Stimulated activated CD8-positive, alpha-beta memory T cell treated with anti-CD3 and anti-CD28 coated beads, Interleukin-7, amount 100 ng/mL, for 1 hour (primary cell): ENCODE measurements at places on chromosomes 4 and X.

DNA sequence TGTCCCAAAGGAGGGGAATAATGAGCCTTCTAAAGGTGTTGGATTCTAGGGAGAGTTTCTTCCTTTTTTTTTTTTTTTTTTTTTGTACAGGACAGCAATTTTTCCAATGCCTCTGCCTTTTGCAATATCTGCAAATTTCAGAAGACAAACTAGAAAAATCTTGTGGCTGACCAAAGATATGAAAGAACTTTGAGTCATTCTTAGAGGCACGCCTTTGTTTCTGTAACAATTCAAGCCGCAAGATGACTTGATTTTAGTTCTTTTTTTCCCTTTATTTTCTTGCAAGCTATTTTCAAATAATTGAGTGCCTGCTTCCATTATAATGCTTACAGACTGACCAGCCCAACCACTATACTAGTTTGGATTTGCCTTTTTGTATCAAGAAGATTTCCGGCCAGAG, 47.6 kb upstream of the UXT start:
- no peak for DNase-seq

GRCh38 chr4:184189966-184190365, 27.7 kb downstream of the ENPP6 start:
- DNase-seq = no peak

GRCh38 chr4:173254646-173255045, 79.5 kb downstream of the HMGB2 start:
- no peak for DNase-seq

GRCh38 chr4:89914609-89915550, 20.2 kb downstream of the MMRN1 start:
- no peak for DNase-seq

DNA sequence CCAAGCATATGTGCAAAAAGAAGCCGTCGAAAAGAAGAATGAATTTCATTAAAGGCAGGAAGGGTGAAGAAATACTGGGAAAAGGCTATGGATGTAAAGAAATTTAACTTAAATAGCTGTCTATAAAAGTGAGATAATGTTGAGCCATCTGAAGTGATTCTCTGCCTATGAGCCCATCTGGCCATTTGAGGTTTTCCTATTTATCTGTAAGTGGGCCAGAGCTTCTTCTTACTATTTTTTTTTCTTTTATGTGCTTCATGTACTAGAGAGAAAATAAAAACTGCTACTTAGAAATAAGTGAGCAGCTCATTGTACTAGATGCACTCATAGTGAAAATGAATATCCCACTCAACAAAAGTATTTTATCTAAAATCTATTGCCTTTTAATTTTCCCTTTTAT, 725.7 kb downstream of the FSTL5 start:
- DNase-seq = no peak

GRCh38 chrX:40439625-40440532, 140.9 kb upstream of the ATP6AP2 start:
- no peak for DNase-seq

GRCh38 chr4:3075652-3075981, 1.1 kb downstream of the HTT start:
- DNase-seq = no peak

DNA sequence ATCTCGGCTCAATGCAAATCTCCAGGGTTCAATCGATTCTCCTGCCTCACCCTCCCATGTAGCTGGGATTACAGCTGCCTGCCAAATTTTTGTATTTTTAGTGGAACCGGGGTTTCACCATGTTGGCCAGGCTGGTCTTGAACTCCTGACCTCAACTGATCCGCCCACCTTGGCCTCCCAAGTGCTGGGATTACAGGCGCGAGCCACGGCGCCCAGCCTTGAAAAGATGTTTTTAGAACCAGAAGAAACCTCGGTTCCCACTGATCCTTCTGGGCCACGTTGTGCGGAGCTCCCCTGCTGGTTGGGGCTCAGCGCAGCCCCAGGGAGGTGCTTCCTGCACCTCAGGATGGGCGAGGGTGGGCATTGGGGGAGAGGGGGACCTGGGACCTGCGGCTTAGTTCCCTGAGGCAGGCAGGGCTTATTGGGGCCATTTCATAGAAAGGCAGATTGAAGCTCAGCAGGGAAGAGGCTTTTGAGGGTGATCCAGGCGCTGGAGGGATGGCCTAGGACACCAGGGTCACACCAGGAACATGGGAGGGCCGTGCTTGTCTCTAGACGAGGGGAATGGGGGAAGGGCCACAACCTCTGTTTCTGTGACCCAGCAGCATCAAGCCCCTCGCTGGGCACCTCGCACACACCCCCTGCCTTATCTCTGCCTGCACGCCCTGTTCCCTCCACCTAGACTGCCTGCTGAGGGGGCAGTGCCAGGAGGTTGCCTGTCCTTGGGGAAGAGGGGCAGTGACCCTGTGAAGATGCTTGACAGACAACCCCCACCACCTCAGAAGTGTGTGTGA, 6.3 kb upstream of the ADD1 start:
- no peak for DNase-seq

DNA sequence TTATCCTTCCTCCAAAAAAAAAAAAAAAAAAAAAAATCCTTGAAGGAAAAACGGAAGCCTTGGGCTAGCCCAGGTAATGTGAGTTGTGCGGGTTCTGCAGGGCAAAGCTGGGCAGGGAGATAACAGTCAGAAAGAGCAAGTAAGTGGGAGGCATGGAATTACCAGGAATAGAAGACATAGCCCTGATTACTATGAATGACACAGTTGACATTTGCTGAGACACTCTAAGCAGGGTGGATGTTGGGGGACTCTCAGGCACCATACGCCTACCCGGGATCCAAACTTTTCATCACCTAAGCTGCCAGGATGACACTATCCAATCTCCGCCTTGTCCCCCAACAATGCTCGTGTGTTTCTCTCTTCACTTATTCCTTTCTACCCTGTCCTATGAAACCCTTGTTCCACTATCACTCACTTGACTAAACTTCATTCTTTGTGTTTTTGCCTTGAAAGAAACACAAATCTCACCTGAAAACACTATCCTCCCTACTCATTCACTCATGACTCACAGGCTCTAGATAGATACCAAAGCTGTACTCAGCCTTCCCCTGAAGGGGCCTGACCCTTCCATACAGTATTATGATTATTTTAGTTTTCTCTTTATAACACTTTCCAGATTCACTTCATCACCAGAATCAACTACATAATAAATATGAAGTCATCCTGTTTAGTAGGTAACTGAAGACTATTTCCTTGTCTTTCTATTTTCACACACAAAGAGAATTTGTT, 158.4 kb downstream of the INPP4B start:
- DNase-seq = no peak

- DNase-seq = no peak
These were observed 49.7 kb upstream of the ANKRD17 start for GRCh38 chr4:73308286-73308685.

DNA sequence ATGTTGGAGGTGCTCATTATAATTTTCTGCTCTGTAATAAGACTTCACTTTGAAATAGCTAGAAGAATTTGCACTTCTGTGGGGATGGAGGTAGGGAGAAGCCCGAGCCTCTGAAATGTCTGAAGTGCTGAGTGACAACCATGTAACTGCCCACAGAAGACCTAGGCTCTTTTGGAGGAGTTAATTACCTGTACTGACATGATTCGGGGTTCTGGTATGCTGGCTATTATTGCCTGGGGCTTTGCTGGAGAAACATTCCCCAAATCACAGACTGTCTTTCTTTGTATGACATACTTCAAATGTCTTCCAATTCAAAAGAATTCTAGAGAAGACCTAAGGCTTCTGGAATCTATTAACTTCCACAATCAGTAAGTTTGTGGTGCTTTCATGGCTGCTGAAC, 211.2 kb upstream of the POF1B start:
- no peak for DNase-seq

- DNase-seq = no peak
These were observed 15.0 kb downstream of the UVSSA start for GRCh38 chr4:1362046-1362445.

DNA sequence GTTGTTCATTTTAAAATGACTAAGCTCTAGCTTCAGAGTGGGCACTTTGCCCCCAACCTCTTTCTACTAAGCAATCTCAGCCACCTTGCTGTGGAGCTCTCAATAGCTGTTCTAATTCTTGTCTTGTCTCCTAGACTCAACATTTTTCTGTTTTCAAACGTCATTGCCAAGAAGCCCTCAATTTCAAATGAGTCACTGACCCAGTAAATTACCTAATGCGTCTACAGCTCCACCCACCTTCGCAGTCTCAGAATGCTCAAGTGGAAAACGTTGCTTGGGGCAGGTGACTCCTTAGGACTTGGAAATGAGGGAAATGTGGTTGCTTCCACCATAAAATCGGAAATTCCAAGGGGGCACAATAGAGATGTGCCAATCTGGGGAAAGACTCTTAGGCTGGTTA, 59.0 kb downstream of the ING2 start:
- no peak for DNase-seq

DNA sequence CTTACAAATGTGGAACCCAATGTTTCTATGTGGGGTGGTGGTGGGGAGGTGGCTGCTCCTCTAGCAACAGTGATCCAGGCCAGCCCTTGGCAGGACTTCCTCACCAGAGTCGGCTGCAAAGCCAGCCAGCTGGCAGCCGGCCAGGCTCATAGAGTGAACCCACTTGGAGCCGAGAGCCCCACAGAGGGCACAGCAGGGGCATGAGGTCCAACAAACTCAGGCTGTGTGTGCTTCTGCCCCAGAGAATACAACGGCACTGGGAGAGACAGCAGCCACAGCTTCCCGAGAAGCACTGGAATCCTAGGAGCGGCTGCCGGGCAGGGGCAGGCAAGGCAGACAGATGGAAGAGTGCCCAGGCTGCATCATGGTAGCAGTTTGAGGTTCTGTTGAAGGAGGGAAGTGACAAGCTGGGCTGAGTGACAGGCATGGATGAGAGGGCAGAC, 23.5 kb upstream of the SOWAHD start:
- no peak for DNase-seq

GRCh38 chr4:122624205-122624604, 3.3 kb upstream of the IL21 start:
- no peak for DNase-seq

DNA sequence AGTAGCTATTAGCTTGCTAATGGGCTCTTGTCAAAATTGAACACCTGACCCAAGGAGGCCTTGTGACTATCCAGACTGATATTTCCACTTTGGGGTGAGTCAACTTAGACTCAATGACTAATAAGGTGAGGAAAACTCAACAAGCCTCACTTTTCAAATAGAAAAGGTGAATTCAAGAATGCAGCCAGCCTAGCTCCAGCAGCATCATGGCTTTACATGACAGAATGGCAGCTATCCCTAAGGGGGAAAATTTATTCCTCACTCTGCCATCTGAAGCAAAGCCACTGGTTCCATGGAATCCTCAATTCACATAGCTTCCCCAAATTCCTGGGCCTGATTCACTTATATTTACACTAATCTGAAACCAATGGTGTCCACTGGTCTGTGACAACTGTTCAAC, 29.1 kb upstream of the RAB9B start:
- DNase-seq = no peak

DNA sequence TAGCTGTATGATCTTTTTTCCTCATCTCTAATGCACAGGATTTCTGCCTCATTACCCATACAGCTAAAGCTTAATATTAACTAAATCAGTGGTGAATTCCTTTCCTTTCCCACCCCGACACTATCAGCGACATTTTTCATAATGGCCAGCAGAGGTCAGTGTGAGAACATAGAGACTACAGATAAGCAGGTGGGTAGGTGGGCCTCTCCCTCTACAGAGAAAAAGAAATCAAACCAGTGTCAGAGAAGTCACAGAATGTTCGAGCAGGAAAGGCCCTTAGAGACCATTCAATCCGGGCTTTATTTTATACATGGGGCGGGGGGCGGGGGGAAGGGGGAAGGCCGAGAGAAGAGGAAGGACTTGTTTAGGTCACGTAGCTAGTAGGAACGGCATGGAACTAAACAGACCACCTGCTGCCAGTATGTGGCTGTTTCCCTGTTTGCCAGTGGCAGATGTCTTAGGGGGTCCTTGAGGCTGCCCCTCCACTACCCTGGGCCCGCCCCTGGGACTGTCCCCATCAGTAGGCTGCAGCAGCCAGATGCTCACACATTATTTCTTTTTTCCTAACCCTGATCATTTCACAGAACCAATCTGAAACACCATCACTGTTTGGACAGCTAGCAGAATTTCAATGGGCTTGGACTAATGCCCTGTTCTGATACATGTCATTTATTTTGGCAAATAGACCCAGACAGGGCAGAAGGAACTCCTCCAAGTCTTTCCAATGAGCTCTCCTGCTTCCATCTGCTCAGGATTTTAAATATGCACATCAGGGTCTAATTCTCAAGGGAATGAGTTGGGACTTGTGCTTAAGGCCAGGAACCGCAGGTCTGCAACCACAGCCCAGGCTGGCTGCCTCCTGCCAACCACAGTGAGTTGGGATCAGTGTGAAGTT, 133.4 kb downstream of the ATG4A start:
- no peak for DNase-seq

- peak; percentile 40 for DNase-seq
These were observed at the start of gene RBMX2 for GRCh38 chrX:130401415-130402207. TSS of gene RBMX2 (plus strand) at chrX:130401987. CDS start at chrX:130402033, 46 bp downstream.

- DNase-seq = no peak
These were observed 72.8 kb upstream of the MAPK10 start for GRCh38 chr4:86432559-86433134.

- peak; percentile 13 for DNase-seq
These were observed 35.3 kb downstream of the FRMD7 start for GRCh38 chrX:132092439-132093065.

DNA sequence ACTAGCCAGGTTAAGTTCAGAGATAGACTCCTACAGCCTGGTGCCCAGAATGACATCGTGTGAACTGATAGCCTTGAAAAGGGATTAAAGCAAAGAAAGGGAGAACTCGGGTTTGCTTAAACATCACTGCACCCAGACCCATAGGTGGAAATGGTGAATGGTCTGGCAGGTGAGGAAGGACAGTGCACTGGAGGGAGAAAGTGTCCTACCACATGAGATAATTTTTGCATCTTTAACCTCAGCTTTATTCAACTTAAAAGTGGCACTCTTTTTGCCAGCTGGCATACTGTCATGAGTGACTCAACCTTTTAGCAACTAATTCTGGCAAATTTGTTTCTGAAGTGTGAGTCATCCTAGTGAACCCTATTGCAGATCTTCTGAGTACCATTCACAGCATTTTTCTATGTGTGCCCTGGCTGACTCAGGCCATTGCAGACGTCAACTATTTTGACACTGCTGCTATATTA, 53.0 kb upstream of the DAPP1 start:
- no peak for DNase-seq

DNA sequence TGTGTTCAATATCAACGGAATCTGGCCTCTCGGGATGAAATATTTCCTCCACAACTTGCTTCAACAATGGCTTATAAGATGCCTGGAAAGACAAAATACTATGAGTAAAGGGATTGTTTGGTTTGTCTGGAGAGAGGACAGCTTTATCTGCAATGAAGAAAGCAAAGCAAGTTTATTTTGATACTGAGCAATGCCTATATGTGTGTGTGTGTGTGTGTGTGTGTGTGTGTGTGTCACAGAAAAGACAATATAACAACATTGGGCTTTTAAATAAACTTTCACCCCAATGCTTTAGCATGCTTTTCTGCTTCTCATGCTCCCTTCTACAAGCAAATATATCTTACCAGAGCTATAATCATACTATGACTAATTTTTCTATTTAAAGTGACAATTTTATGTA, 45.4 kb downstream of the RASL11B start:
- no peak for DNase-seq

GRCh38 chrX:10415306-10416001, 204.9 kb downstream of the MID1 start:
- no peak for DNase-seq

- DNase-seq = no peak
These were observed 1209.6 kb downstream of the PCDH7 start for GRCh38 chr4:31929676-31930345.
